ENCODE measurements at places on chromosomes 4 and X.

DNA sequence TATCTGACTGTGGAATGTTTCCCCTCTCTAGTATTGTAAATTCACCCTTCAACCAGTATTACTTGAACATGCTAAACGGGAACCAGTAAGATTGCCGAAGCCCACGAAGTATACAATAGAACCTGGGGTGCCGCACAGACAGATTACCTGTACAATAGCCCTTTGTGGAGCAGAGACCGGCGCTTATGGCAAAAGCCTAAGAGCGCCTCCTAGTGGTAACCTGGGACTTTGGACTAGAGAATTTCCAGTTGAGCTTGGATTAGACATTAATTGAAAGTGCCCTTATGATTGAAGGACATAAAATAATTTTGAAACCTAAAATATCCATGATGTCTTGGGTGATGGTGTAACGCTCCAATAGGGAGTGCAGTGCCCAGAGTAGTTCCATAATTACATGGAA lies 14.1 kb downstream of the ZNF157 start:
- peak; percentile 65 for DNase-seq

- no peak for DNase-seq
Observed at GRCh38 chr4:6901669-6902317, 7.8 kb upstream of the TBC1D14 start.

GRCh38 chrX:46456125-46456922 lies 88.9 kb downstream of the ZNF674 start:
- DNase-seq: no peak

DNA sequence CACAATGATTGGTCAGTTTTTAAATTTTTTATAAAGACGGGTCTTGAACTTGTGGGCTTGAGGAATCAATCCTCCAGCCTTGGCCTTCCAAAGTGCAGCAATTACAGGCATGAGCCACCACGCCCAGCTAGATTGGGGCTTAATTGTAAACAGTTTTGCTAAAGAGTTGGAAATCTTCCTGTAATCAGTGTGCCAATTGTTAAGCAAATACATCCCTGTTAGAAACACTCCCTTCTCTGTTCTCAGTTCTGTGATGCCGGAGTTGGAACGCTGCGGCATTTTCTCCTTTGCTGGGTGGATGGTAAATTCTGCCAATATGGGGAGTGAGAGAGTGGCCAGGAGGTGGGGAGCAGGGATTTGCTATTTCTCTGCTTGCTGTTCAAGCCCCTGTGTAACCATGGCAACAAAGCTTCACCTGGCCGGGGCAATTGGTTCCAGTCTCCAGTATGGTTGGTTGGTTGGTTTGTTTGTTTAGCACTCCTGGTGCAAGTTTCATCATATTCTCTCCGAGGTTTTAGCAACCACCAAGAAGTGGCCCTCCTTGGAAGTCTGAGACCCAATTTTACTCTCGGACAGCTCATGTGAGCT lies 3.0 kb upstream of the SPATA4 start:
- DNase-seq: no peak
